RWPE1 (cell line): ENCODE measurements at places on chromosomes 4 and X.
A peak's percentile ranks its signal among the peaks of the same experiment; 100 is the strongest.

DNA sequence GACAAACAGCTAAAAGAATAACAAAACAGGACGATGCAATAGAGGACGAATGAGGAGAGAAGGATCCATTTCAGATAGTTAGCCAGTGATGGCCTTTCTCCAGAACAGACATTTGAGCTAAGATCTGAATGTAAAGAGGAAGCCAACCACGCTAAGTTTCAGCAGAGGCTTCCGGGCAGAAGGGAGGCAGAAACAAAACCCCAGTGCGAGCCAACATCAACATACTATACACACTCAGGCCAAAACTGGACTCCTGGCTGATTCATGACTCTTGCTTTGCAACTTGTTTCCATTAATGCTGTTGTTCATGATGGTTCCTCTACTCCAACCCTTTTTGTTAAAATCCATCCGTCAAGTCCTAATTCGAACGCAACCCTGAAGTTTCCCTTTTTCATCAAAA is 730.3 kb downstream of the TRIML1 start:
- DNase-seq = no peak

DNA sequence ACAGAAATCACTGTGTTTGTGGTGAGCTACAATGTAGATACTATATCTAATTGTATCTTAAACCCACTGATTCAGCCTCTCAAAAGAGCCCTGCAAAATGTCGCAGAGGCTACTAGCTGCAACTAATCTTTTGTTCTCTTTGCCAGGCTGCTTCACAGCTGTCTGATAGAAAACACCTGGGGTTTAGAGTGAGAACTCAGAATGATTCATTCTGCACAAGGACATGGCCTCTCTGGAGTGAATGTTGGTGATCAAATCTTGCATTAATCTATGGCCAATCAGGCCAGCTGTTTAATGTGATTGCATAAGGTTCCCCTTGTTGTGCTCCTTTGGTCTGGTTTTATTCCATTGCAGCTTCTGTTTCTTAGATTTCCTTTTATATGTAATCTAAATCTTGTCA is 100.3 kb downstream of the EMCN start:
- no peak for DNase-seq

DNA sequence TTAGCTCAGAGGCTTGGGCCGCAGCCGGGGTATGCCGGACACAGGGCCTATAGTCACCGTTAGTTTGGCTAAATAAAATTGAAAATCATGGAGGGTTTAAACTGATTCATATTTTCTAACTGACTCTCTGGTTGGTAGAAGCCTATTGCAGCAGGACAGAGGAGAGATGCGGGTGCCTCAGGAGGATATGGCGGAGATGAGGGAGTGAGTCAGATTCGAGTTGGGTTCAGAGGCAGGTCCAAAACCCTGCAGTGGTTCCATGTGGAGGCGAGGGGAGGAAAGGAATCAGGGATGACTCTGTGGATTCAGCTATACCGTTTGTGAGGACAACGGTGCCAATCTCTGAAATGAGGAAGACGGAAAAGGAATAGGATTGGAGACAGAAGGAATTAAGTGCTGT is 176.6 kb downstream of the PALLD start:
- no peak for DNase-seq

- DNase-seq = no peak
Observed at GRCh38 chr4:1192493-1193205, 20.3 kb upstream of the SPON2 start.

DNA sequence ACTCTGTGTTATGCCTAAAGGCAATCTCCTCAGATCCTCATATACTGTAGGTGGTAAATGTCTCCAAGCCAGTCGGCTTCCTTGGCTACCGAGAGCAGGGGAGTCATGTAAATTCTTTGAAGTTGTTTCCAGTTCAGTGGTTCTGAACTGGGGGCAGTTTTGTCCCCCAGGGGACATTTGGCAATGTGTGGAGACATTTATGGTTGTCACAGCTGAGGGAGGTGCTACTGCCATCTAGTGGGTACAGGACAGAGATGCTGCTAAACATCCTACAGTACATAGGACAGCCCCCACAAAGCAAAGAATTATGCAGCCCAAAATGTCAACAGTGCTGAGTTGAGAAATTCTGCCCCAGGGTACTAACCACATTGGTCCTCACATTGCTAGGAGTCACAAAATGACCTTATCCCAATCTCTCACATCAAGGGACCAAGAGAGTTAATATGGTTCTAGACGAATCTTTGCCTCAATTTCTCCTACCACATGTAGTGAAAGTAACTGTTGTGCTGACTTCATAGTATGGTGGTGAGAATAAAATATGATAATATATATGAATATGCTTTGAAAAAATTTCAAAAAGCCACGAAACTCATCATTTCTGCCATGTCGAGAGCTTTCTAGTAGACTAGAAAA is 104.4 kb upstream of the ARHGAP24 start:
- peak; percentile 4 for DNase-seq

GRCh38 chr4:4694296-4694772 is 152.5 kb upstream of the STX18 start:
- DNase-seq = no peak

- DNase-seq = no peak
Observed at GRCh38 chr4:139134403-139134802, 42.6 kb downstream of the ELF2 start.

DNA sequence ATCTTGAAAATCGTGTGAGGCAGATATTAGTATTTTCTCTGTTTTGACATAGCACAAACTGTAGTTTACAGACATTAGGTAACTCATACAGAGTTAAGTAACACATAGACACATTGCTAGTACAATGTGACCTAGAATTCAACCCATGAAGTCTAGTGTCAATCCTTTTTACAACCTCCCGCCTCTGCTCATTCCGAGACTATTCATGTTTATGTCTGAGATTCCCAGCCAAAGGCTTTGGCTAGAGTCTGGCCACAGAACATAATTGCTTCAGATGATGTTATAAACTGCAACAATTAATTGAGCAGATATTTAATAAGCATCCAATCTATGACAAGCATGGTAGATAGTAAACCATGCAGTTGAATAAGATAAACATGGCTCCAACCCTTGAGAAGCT is 841.0 kb downstream of the STIM2 start:
- no peak for DNase-seq

- no peak for DNase-seq
Observed at GRCh38 chrX:123087326-123087725, 96.8 kb upstream of the GRIA3 start.

- no peak for DNase-seq
Observed at GRCh38 chr4:80685214-80685613, 345.3 kb upstream of the BMP3 start.

GRCh38 chr4:151940291-151940690 is 179.5 kb upstream of the GATB start:
- DNase-seq = no peak

GRCh38 chr4:130640592-130640991 is 1544.6 kb downstream of the C4orf33 start:
- no peak for DNase-seq

- no peak for DNase-seq
Observed at GRCh38 chrX:20001588-20001987, 10.7 kb upstream of the BCLAF3 start.

- DNase-seq = no peak
Observed at GRCh38 chrX:28015993-28016392, 34.7 kb upstream of the DCAF8L1 start.

GRCh38 chrX:74906417-74906816 is 18.8 kb downstream of the NEXMIF start:
- DNase-seq = no peak

DNA sequence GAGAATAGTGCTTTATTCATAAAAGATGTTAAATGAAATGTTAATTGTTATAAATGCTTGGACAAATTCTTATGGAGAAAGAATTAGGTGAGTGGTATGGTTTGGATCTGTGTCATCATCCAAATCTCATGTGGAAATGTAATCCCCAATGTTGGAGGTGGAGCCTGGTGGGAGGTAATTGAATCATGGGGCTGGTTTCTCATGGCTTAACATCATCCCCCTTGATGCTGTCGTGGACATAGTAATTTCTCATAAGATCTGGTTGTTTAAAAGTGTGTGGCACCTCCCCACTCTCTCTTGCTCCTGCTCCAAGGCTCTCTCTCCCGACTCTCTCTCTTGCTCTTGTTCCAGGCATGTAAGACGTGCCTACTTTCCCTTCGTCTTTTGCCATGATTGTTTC is 22.5 kb downstream of the GYPE start:
- DNase-seq = no peak
